Stimulated activated naive CD8-positive, alpha-beta T cell treated with anti-CD3 and anti-CD28 coated beads, Interleukin-15, amount 100 ng/mL, for 72 hours (primary cell): ENCODE measurements at places on chromosomes 5 and 9.

DNA sequence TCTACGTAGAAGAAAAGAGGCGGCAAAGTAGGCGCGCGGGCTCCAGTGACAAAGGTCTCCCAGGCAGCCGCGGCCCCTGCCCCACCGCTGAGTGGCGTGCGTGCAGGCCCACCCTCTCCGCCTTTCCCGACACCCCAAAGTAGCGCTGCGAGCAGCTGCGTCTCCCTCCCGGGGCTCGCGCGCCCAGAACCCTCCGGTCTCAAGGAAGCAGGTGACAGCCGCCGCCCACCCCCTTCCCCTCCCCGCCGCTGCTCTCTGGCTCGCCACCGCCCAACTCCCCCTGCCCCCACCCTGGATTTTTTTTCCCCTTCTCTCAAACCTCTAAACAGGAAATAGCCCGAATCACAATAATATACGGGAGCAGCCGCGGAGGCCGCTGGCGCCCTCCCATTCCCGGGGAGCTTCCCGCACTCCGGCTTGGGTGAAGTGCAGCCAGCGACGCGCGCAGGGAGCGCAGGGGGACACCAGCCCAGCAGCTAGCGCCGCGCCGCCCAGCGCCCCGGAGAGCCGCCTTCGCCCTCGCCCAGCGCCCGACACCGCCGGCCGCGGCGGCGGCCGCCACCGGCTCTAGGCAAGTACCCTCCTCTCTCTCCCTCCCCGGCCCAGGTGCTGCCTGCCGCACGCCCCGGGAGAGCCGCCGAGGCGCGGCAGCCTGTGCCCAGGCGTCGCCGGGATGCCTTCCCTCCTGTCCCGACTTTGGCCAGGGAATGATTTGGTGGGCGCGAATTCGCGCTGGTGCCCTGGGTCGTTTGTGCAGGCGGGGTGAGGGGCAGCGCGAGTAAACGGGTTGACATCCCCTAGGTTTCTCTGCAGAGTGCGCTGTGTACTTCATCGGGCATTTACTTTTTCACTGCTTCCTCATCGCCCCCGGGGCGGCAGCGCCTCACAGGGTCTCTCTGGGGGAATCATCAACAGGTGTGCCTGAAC lies 52.7 kb upstream of the TJP2 start:
- peak; percentile 45 for DNase-seq

DNA sequence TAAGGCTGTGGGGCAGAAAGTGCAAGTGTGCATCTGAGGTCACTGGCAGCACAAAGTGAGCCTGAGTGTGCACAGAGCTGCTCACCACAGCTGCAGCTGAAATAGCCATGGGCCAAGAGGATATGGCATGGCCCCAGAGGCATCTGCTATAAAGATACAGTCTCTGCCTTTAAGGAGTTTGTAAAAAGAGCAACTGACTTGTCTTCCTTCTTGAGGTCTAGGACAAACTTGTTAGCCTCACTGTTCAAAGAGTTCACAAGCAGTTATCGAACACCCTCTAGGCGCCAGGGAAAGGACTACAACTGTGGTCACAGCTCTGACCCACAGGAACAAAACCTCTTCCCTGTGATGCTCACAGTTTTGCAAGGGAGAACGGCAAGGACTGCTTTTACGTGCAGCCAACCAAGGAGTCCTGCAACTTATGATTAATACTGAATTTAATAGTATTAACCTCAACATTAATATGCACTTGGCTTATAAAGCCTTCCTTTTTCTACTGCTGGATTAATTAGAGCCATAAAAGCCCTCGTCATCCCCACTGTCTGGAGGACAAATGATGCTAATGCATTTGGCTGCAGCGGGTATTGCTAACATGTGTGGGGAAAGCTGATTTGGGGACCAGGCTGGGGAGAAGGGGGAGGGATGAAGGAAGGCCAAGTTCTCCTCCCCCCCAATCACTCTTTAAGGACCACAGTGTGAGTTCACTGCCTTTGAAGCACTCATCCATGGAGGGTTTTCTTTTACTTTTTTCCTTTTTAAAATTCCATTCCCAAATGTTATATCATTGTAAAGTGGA lies 189.8 kb upstream of the TRIM32 start:
- no peak for DNase-seq

GRCh38 chr5:168047669-168048111 lies 243.8 kb upstream of the WWC1 start:
- no peak for DNase-seq

GRCh38 chr5:111070272-111071134 lies 1.0 kb upstream of the TSLP start:
- peak; percentile 38 for DNase-seq

DNA sequence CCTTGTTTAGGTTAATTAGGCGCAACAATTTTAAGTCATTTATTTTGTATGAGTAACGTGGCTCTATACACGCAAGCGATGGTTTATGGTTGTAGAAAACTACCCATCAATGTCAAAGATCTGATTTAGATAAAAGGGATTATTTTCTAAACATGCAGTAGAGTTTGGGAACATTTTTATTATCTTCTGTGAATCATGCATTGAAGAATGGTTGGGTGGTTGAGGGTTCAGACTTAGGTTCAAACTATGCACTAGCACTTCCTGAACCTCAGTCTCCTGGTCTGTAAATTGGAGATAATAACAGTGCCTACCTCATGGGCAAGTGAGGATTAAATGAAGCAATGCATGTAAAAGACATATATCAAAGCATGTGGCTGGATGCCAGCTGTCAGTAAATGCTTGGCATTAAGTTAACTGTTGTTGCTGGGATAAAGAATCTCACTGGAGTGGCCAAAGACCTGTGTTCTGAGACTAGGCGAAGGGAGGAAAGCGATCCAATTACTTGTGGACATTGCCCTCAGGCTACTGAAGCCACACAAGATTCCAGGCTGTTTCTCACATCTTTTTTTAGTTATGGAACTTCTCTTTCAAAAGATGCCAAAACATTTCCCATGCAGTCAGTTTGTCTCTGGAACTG lies 1.1 kb upstream of the OTULINL start:
- no peak for DNase-seq
